Skeletal muscle cell (primary cell): ENCODE measurements at places on chromosomes 1 and 21.

- DNase-seq: no peak
Measured at GRCh38 chr1:170200161-170200560, 54.4 kb downstream of the NTMT2 start.

- DNase-seq: no peak
Measured at GRCh38 chr1:203268901-203269653, 36.2 kb upstream of the BTG2 start.

DNA sequence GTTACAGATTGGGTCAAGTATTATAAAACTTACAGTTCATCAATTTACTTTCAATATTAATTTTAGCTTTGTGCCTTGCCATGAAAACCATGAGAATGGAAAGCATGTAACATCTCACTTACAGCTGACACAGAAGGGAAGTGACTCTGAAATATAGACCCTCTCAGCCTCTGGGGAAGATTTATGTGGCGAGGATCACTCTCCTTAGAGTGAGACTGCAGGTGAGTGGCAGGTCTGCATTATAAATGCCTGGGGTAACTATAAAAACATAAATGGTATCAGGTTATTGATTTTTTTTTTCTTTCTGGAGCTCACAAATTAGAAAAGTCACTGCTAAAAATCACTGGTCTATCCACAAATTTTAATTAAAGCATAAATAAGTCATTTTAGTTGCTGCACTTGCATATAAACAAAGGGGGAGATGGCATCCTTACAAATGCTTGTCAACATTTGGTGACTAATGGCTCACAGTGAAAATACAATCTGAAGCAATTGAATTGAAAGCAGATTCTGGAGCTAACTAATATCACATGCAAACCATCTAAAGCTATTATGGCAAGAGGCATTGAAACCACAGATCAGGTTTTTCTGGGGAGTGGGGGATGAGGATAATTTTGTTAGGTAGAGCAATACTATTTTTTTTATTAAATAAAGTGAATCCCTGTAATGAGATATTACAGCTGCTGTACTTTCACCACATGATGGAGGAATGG is 200.9 kb downstream of the TM2D1 start:
- no peak for DNase-seq

- no peak for DNase-seq
Measured at GRCh38 chr1:16187748-16188401, 24.6 kb downstream of the ARHGEF19 start.

DNA sequence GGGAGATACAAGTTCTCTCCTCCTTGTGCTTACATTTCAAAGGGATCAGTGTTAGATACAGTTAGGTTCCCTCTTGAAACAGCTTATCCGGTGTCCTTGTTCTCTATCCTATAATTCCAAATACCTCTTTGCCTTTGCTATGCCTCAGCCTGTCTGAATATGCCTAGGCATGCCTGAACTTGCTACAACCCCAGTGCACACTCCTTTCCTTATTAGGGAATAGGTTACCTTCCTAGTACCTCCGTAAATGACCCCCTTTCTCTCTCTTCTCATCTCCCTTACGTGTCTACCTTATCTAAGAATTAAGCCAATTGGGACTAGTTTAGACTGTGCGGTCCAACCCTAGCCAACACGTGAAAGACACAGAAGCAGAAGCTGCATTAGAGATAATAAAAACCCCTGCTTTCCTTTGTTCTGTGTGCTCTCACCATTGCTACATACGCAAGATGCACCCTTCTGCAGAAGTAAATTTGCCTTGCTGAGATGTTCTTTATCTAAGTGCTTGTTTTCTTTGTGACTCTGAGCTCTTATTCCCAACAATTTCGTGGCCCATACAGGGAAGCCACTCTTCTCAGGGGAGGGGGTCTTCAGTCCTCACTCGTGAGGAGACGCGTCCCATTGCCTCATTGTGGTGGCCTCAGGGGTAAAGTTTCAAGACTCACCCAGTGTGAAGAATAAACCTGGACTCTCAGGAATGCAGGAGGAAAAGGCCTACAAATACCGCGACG is 802.1 kb downstream of the PLA2G4A start:
- no peak for DNase-seq

- DNase-seq: no peak
Measured at GRCh38 chr21:44903050-44903685, 17.5 kb downstream of the ITGB2 start.

GRCh38 chr1:210722410-210723081 is 393.8 kb downstream of the HHAT start:
- DNase-seq: no peak
